Mucosa of gallbladder (tissue), 1 donor: ENCODE measurements at places on chromosomes 1 and 21.
A peak's percentile ranks its signal among the peaks of the same experiment; 100 is the strongest.

- no peak for DNase-seq
Measured at GRCh38 chr1:47791879-47792608, 205.1 kb downstream of the TRABD2B start.

DNA sequence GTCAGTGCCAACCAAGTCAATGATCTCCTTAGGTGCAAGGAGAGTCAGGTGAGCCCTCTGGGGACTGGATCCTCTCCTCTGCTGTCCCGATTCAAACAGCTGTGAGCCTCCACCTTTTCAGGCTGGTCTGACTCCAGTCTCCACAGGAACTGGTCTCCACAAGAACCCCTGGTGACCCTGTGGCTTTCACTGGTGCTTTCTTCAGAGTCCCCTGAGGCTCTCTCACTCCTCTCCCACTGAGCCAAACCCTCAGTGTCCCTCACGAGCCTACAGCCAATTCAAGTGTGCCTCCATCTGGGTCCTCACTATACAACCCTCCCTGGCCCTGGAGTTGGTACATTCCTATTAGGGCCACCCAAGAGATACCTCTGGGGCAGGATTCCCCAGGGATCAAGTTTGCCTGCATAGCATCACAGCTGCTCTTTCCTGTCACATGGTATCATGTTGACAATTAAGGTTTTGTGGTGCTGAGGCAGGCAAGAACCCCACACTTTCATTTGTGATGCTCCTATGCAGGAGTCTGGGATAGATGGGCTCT is 5.2 kb upstream of the NGF start:
- DNase-seq = no peak

DNA sequence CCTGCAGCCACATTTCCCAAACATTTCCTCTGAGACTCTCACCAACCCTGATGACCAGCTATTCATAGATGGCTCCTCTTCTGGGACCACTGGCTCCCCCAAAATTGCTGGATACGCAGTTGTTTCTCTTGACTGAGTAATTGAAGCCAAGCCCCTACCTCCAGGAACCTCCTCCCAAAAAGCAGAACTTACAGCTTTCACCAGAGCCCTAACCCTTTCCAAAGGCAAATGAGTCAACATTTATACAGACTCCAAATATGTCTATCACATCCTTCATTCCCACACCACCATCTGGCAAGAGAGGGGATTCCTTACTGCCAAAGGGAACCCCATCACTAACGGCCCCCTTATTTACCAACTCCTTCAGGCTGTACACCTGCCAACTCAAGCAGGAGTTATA is 20.3 kb upstream of the CA6 start:
- DNase-seq = no peak

DNA sequence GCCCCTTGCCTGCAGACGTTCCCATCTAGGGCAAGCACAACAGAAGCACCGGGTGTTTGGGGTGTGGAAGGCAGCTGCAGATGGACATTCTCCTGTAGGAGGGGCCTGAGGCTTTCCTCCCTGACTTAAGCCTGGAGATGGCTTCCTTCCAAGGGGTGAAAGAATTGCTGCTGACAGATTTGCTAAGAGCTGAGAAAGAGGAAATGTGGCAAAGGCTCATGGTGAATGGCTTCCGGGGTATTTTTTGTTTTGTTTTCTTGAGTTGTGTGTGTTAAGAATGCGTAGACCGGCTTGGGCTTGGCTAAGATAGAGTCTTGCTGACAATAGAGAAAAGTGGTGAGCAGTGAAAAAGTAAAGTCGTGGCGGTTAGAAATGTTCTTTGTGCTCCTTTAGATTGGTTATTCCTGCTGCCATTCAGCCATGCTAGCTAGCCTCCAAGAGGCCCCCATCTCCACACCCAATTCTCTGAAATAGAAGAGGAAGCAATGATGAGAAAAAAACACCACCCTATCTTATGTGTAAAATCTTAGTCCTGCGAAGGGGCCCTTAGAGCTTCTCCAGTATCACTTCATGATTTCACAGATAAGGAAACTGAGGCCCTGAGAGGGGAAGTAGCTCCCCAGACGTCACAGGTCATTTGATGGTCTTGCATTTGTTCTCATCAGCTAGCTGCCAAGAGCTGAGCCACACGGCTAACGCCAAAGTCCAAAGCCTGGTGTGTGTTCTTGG is 36.9 kb downstream of the EIF2D start:
- DNase-seq = peak; percentile 72
